Sigmoid colon (tissue), 7 donors: ENCODE measurements at places on chromosomes 16 and 17.

GRCh38 chr16:87496447-87496801 lies 3.6 kb upstream of the ZCCHC14 start:
- H3K27me3 ChIP-seq, result no peaks in the 10 kb centered on the region
- peaks cover 2% of the 10 kb centered on the region for H3K4me1 ChIP-seq
- no peaks in the 10 kb centered on the region for H3K36me3 ChIP-seq
- no peak overlapping the region for H3K4me3 ChIP-seq
- no peak for DNase-seq

DNA sequence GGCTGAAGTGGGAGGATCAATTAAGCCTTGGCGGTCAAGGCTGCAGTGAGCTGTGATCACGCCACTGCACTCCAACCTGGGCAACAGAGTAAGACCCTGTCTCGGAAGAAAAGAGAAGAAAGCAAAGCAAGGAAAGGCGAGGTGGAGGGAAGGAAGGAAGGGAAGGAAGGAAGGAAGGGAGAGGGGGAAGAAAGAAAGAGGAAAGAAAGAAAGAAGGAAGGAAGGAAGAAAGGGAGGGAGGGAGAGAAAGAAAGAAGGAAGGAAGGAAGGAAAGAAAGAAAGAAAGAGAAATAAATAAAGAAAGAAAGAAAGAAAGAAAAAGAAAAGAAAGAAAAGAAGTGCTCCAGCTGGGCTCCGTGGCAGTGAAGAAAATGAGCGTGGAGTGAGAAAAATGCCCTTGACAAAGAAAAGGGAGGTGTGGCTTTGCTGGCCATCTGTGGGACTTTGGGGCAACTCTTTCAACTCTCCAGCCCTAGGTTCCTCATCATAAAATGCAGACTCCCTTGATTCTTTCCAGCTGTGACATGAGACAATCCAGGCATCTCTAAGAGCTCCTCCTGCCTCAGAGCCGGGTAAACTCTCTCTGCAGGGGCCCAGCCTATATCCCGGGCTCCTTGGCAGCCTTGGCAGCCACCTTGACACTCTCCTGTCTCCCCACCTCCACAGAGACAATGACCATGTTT lies 2.4 kb downstream of the GSDMA start:
- no peak overlapping the region for H3K4me3 ChIP-seq
- no peaks in the 10 kb centered on the region for H3K27me3 ChIP-seq
- H3K27ac ChIP-seq, result no peak overlapping the region
- H3K4me1 ChIP-seq, result no peaks in the 10 kb centered on the region
- no peak for DNase-seq
- H3K36me3 ChIP-seq, result no peaks in the 10 kb centered on the region

DNA sequence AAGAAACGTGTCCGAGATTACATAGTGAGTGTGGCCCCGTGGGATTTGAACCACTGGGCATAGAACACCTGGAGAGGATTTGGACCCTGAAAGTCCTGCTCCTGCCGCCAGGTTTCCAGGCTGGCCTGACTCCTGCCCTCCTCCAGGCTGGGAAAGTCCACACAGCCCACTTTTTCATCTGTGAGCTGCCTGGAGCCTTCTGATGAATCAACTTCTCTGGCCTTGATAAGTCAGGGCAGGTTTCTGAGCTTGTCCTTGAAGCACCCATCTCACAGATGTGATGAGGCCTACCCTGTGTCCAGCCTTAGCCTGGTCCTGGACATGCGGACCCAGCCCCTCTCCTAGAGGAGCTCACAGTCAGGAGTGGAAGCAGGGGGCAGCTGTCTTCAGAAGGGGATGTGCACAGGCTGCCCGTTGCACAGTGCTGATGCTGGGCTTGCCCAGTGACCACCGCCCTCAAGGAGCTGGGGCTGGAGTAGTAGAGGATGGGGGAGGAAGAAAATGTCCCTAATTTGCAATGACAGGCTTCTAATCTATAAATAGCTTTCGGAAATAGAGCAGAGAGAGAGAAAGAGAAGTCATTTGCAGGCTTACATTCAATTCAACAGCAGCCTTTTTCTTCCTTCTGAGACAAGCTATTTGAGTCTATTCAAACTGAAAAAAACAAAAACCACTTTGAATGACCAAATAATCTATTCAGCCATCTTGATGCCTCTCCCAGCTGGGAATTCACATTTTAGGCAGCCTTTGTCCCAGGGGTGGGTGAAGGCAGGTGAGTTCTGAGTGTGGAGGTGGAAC lies 73.5 kb upstream of the DNAJA2 start:
- no peak for DNase-seq
- H3K4me3 ChIP-seq, result no peak overlapping the region
- H3K36me3 ChIP-seq, result no peaks in the 10 kb centered on the region
- H3K27ac ChIP-seq, result no peak overlapping the region
- H3K4me1 ChIP-seq, result no peaks in the 10 kb centered on the region

DNA sequence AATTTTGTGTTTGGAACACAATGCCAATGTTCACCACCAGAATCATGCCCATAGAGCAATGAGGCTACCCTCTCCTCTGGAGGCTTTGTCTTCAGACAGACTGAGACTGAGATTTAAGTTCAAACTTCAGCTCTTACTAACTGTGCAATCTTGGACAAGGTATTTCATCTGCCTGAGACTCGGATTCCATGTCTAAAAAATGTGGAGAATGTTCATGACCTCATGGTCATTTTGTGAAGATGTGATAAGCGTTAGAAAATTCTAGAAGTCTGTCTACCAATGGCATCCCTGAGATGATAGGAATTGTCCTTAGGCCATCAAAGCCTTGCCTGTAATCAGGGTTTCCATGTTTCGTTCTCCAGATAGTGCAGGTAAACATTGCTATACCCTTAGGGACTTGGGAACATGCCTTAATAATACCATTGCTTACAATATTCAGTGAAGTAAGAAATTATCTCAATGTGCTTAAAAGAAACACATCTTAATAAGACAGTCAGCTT lies 388.2 kb upstream of the MAF start:
- H3K4me3 ChIP-seq, result no peak overlapping the region
- H3K27me3 ChIP-seq, result no peaks in the 10 kb centered on the region
- no peak overlapping the region for H3K27ac ChIP-seq
- H3K36me3 ChIP-seq, result no peaks in the 10 kb centered on the region
- H3K4me1 ChIP-seq, result no peaks in the 10 kb centered on the region

DNA sequence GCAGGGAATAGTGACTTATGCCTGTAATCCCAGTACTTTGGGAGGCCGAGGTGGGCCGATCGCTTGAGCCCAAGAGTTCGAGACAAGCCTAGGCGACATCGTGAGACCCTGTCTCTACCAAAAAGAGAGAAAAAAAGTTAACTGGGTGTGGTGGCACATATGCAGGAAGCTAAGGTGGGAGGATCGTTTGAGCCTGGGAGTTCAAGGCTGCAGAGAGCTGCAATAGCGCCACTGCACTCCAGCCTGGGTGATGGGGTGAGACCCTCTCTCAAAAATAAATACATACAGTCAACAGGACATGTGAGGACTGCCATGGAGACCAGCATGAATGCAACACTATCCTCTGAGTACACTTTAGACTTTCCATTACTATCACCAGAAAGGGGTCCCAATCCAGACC lies 15.4 kb upstream of the ST6GALNAC2 start:
- DNase-seq, result no peak
- H3K27ac ChIP-seq, result no peak overlapping the region
- H3K36me3 ChIP-seq, result no peaks in the 10 kb centered on the region
- H3K4me3 ChIP-seq, result no peak overlapping the region
- H3K27me3 ChIP-seq, result peaks cover 4% of the 10 kb centered on the region
